ENCODE measurements at places on chromosomes 11 and 22.

DNA sequence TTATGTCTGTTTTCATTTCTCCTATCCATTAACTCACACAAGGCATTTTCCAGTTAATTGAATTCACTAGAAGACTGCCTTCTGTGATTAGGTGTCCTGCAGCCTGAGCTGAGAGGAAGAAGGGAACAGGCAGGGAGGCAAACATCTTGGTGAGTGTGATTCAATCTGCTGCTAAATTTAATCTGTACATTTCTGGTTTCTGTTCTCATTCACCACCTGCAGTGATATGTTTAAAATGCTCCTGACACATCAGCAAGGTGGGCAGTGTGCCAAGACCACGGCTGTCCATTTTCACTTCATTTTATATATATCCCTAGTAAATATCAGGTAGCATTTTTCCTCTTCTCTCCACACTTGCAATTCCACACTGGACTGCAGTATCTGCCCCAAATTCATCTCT is 416.5 kb downstream of the TMEM135 start:
- no peak for DNase-seq

GRCh38 chr11:2444821-2445745 is at the start of gene KCNQ1:
KCNQ1 (plus strand) TSS chr11:2445008; CDS start chr11:2445099, 91 bp downstream.
- DNase-seq = no peak

GRCh38 chr11:27456140-27456794 is 16.3 kb downstream of the LGR4 start:
- DNase-seq = no peak

- no peak for DNase-seq
Measured at GRCh38 chr11:45104790-45105084, 41.7 kb upstream of the PRDM11 start.

DNA sequence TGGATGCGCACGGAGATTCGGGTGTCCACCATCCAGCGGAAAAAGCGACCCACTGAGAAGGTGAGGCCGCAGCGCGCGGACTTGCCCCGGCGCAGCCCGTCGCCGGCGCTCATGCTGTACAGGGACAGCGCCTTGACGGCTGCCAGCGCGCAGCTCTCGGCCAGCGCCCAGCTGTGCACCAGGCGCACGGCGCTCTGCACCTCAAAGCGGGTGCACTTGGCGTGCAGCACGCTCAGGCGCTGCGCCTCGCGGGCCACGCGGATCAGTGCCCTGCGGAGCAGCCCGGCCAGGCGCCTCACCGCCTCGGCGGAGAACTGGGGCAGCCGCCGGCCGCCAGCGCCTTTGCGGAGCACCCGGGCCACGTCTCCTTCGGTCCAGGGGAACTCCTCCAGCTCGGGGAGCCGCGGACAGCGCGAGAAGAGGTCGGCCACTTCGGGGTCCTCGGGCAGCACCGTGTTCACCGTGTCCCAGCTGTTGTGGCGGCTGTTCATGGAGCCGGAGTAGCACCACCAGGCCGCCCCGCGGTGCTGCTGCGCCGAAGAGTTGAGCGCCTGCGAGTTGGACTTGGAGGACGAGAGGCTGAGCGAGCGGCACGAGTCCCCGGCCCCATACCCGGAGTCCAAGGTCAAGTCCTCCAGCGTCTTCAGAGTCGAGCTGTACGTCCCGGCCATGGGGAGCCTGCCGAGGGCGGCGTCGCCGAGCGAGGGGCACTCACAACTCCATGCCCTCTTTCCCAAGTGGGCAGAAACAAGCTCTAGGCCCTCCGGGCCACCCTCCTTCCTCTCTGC is 703 bp downstream of the ABTB2 start:
- no peak for DNase-seq

DNA sequence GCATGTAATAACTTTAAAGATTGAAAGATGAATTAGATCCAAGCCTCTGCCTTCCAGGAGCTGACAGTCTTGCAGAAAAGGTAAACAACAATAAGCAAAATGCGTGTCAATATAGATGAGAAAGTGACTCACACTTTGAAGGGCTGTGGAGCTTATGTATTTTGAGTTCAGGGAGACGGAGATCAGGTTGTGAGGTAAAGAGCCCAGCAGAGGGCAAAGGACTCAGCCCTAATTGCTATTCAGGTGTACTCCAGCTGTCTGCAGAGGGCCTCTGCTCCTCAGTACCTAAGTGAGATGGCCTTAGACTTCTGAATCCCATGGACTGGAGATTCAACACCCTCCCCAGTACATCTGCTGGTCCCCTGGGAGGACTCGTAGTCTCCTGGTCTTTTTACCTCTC is 22.9 kb upstream of the CTR9 start:
- DNase-seq = no peak

DNA sequence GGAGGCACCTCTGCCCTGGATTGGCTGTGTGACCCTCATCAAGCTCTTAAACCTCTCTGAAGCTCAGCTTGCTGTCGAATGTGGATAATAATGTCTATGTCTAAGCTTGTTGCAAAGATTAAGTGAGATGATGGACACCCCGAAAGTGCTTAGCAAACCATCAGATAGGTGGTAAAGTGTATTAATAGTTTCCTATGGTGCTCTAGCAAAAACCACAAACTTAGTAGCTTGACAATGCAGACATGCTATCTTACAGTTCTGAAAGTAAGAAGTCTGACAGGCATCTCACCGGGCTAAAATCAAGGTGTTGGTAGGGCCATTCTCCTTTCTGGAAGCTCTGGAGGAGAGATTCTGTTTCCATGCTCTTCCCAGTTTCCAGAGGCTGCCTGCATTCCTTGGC is 106.5 kb upstream of the CSNK2A3 start:
- no peak for DNase-seq

DNA sequence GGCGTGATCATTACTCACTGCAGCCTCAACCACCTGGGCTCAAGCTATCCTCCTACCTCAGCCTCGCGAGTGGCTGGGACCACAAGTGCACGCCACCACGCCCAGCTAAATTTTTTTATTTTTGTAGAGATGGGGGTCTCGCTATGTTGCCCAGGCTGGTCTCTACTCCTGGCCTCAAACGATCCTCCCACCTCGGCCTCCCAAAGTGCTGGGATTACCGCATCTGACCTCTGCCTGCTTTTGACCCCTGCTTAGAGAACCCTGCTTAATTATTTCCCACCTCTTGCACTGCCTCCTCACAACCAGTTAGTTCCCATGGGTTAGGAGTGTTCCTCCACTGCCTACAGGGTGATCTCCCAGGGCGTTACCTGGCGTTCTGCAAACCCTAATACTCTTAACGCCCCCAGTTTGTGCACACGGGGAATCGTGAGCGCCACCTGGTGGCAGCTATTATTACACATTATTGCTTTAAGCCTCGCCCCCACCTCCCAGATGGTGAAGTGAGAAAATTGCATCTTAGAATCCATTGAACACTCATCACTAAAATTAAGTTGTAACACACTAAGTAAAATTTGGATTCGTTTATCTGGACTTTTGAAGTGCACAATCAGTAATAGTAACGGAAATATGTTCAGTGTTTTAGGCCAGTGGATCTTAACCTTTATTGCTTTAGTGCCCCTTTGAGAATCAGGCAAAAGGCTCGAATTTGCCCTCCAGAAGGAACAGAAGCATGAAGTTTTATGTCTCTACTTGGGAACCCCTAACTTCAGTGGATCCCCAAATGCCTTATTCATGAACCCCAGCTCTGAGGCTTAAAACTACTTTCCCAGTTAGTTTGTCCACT is 61.4 kb upstream of the ASPHD2 start:
- DNase-seq = peak; percentile 53

DNA sequence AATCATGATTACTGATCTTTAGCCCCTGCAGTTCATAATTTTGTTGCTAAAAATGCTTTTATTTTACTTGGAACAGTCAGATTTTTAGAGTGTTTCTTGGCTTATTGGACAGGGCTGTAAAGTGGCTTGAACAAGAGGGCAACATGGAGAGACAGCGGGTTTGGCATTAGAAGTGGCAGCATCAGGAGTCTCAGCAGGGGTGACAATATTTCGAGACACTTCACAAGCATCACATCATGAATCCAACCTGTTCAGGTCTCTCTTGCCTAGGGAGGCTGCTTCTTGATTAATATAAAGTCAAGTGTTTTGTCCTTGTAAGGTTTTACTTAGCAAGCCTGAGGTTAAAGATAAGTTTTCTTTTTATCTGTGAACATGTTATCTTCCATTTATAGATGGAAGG is 2249.5 kb downstream of the LRRC4C start:
- no peak for DNase-seq

DNA sequence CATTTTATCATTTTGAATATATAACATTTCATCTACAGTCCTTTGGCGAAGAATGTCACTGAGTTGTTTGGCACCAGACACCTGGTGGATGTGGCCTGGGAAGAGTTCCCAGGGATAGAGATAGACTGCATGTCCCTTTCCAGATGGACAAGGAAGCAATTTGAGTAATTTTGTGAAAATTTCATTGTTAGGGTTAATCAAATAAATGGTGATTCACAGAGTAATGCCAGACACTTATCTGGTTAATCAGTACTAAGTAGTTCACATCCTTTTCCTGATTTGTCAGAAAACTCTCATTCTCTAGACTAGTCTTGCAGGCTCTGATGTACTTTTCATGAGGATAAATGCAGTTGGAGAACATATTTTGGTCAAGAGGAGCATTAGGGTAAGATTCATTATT is 41.6 kb downstream of the NAALAD2 start:
- no peak for DNase-seq

GRCh38 chr22:23722160-23722559 is 28.8 kb downstream of the ZNF70 start:
- DNase-seq = no peak

DNA sequence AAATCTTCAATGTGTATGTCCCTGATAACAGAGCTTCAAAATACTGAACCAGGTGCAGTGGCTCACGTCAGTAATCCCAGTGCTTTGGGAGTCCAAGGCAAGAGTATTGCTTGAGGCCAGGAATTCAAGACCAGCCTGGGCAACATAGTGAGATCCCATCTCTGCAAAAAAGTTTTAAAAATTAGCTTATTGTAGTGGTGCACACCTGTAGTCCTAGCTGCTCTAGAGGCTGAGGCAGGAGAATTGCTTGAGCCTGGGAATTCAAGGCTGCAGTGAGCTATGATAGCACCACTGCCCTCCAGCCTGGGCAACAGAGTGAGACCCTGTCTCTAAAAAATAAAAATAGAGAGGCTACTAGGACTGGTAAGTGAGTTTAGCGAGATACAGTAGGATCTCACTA is 84.0 kb downstream of the PACS1 start:
- DNase-seq = no peak

- no peak for DNase-seq
Measured at GRCh38 chr11:11620173-11620920, 1.5 kb downstream of the GALNT18 start.

DNA sequence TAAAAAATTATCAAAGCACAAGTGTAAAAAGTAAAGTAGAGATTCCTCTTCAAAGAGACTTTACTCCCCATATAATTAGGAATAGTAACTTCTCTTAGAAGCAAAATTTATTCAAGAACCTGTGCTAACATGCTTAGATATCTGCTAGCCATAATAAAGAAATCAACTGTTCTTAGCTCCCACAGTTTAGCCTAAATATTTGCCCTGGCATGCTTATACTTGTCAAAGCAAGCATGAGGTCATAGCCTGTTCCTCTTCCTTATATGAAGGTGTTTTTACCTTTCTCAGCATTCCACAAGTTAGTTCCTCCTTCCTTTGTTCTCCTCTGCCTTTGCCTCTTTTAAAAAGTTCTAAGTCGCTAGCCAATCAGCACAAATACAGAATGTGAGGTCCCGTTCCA is 30.3 kb downstream of the RIC3 start:
- no peak for DNase-seq

GRCh38 chr11:441043-441417 is 781 bp downstream of the ANO9 start:
- no peak for DNase-seq

DNA sequence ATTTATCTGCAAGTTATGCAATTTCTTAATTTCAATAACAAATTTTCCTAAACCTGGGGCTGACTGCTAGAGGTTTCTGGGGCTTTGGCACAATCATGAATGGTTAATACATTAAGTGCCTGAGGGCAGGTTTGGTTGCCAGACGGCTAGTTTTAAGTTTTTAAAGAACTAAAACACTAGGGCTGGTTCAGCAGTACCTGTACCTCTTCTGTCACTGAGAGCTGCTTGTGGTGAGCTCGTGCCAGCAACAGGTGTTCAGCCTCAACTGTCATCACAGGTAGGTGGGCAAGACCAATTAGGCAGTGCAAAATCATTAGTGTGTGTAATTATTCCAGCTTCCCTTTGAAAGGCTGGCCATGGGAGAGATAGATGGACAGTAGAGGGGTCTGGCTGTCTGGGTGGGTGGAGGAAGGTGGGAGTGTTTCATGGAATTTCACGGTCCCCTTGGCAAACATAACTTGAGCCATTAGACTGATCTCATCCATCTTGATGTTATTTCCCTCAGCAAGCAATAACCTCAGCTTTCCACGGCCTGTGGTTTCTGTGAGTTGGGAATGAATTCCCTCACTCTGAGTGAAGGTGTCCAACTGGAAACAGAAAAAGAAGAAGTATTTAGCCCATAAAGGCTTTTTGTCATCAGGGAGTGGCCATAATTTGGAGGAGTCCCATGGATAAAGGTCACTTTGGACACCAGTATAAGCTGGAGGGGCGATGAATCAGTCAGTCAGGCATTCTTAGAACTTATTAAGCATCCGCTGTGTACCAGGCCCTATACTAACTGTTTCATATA is 114.8 kb downstream of the SNX19 start:
- no peak for DNase-seq
